ENCODE measurements at places on chromosomes 2 and 18.

- H3K27ac ChIP-seq, result no peak overlapping the region
- peak; percentile 15 for DNase-seq
- no peak overlapping the region for H3K4me3 ChIP-seq
- no peaks in the 10 kb centered on the region for H3K4me1 ChIP-seq
- no peaks in the 10 kb centered on the region for H3K36me3 ChIP-seq
These were observed 108.0 kb downstream of the TWIST2 start for GRCh38 chr2:238955648-238956531.

DNA sequence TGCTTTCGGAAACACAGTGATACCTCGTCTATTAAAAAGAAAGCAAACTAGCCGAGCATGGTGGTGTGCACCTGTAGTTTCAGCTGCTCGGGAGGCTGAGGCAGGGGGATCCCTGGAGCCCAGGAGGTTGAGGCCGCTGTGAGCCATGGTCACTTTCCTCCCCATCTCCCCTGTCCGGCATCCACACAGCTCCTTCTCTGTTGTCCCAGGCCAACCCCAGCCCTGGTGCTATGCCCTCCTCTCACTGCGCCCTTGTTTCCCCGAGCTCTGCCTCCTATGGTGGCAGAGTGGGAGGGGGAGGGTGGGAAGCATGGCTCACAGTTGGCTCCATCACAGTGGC, 15.4 kb downstream of the RTP5 start:
- H3K27me3 ChIP-seq, result no peaks in the 10 kb centered on the region
- no peak for DNase-seq
- peaks cover 20% of the 10 kb centered on the region for H3K36me3 ChIP-seq
- no peak overlapping the region for H3K4me3 ChIP-seq
- H3K4me1 ChIP-seq, result peaks cover 72% of the 10 kb centered on the region

DNA sequence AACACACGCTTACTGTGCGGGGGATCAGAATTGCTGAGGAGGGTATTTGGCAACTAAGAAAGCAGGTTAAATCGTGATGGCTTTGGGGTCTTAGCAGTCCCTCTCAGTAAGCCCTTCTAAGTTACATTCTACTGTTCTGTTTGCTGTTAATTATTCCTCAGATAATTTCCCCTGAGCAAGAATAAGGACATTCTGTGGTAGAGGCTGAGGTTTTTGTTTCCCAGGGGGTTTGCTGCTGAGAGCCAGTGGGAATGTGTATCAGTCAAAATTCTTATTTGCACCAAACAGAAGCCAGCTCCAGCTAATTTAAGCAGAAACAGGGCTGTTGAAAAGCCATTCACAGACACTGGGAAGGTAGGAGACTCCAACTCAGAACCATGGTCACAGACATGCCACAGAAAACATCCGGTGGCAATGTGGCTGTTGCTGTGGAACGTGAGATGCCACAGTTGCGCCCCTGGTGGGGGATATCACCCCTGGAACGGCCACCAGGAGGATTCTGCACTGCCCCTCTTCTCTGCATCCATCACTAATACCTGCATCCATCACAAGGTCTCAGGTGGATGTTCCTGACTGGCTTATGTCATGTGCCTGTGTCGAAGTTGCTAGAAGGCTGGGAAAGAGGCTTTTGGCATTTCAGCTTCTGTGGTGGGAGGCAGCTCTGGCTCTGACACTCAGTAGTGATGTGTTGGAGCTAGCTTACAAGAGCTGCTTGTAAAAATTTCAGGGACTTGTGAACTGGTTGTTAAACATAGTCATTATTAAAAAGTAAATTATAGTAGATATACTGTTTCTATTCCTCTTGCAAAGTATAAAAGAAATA, 23.2 kb downstream of the SLC4A3 start:
- no peak for DNase-seq
- H3K36me3 ChIP-seq, result no peaks in the 10 kb centered on the region
- H3K27me3 ChIP-seq, result peaks cover 3% of the 10 kb centered on the region
- H3K27ac ChIP-seq, result no peak overlapping the region
- H3K4me1 ChIP-seq, result no peaks in the 10 kb centered on the region
- H3K4me3 ChIP-seq, result no peak overlapping the region

DNA sequence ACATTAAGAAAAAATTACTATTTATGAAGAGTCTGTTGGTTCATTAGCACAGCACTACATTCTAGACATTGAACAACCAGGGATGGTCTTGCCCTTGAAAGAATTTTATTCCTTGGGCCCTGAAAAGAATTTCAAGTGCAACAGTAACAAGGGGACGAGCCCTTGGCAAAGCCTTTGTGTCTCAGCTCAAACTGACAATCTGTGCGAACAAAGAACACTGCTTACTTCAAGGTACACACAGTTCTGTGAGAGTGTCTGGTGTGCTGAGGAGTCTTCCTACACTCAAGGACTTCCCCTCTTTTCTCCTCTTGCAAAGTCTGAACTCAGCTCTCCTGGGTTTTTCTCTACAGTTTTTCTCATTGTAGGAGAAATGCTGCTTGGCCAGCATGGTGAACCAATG, 373.4 kb downstream of the NBAS start:
- no peak for DNase-seq
- peaks cover 76% of the 10 kb centered on the region for H3K36me3 ChIP-seq
- no peak overlapping the region for H3K27ac ChIP-seq
- H3K4me1 ChIP-seq, result no peaks in the 10 kb centered on the region
- no peaks in the 10 kb centered on the region for H3K27me3 ChIP-seq

DNA sequence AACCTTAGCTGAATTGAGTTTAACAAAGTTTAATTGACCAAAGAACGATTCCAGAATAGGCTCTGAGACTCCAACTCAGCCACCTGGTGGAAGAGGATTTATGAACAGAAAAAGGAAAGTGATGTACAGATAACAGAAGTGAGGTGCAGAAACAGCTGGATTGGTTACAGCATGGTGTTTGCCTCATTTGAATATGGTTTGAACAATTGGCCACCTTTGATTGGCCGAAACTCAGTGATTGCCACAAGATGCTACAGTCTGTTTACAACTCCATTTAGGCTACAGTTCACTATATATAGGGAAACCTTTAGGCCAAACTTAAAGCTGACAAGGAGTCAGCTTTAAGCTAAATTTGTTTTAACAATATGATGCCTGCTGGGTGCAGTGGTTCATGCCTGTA, 28.1 kb upstream of the SLC35G4 start:
- H3K27ac ChIP-seq, result no peak overlapping the region
- H3K36me3 ChIP-seq, result no peaks in the 10 kb centered on the region
- no peak for DNase-seq
- H3K4me3 ChIP-seq, result no peak overlapping the region

DNA sequence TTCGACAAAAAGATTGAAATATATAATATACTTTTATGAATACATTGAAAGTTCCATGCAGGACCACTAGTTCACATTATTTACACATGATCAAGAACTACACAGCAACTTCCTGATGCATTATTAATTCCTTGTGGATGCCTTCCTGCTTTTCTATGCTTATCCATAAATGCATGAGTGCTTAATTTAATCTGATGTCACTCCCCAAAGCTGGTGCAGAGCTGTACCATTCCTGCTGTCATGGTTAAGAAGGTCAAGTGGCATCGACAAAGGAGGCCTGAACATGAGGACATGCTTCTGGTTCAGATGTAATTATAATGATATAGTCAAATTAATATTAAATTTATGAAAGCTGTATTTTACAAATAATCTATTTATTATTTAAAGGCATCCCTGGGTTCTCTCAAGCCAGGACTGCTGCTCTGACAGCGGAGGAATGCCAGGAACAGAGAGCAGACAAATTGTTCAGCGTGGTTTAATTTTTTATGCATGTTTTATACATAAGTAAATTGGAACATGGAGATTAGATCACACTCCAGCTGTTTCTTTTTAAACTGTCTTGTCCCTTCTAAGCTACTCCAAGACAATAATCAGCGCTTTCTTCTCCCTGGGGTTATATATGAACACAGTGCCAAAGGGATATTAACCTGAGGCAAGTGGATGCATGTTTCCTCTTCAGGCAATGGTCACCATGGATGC, 307.3 kb upstream of the CNTNAP5 start:
- H3K27ac ChIP-seq, result no peak overlapping the region
- no peaks in the 10 kb centered on the region for H3K27me3 ChIP-seq
- no peaks in the 10 kb centered on the region for H3K36me3 ChIP-seq
- no peak for DNase-seq
- H3K4me3 ChIP-seq, result no peak overlapping the region

- no peak overlapping the region for H3K4me3 ChIP-seq
- no peak for DNase-seq
- H3K4me1 ChIP-seq, result no peaks in the 10 kb centered on the region
- no peak overlapping the region for H3K27ac ChIP-seq
- no peaks in the 10 kb centered on the region for H3K36me3 ChIP-seq
- H3K27me3 ChIP-seq, result no peaks in the 10 kb centered on the region
These were observed 67.7 kb upstream of the ARHGAP28 start for GRCh38 chr18:6661692-6662415.

DNA sequence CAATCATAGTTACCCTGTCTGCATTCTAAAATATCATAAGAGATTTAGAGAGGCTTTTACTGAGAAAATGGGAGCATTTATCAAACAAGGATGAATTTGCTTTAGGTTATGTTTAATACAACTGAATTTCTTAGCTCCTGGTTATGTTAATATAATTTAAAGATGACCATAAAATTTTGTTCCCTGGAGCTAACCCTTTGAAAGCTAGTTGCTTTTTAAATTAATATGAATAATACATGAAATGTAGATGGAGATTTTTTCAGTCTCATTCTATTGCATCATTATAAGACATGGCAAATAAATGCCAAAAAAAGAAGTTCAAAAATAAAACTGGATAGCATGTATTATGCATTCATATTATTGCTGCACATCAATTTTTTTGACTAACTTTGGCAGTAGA, 344.1 kb upstream of the NXPH2 start:
- no peak for DNase-seq
- H3K36me3 ChIP-seq, result no peaks in the 10 kb centered on the region
- H3K4me1 ChIP-seq, result no peaks in the 10 kb centered on the region
- H3K27ac ChIP-seq, result no peak overlapping the region
- H3K27me3 ChIP-seq, result no peaks in the 10 kb centered on the region

- no peak for DNase-seq
- H3K27me3 ChIP-seq, result no peaks in the 10 kb centered on the region
- no peak overlapping the region for H3K4me3 ChIP-seq
- no peak overlapping the region for H3K27ac ChIP-seq
- no peaks in the 10 kb centered on the region for H3K4me1 ChIP-seq
These were observed 231.7 kb downstream of the FSIP2 start for GRCh38 chr2:185970148-185970852.

DNA sequence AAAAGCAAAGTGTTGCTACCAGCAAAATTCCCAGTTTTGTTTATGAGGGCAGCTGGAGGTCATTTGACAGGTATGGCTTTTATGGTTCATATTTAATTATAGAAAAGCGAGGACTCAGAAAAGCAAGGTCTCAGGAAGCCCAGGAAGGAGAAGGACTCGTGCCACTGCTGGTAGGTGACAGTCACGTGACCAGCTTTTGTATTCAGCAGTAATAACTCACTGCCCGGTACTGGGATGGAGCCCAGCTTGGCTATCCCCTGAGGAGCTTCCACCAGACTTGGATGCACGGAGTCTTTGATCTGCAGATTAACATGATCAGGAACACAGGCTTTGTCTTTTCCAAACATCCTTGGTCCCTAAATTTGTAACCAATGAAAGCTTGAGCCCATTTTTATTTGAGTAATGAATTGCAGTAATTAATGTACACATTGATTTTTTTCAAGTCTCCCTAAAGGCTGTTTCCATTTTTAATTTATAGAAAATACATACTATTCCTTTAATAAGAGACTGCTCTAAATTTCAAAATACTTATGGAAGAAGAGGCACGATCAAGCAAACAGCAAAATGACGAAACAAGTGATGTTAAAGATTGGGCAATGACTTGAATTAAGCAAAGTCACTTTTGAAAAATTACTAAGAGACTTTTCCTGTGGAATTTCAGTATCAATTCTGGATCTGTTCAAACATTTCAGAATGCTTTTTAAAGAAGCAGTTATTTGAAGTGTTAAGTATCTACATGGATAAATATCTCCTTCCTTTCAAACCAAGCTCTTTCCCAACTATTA, 251.7 kb upstream of the HNRNPA3 start:
- no peaks in the 10 kb centered on the region for H3K4me1 ChIP-seq
- no peak for DNase-seq

- H3K27ac ChIP-seq, result no peak overlapping the region
- H3K4me1 ChIP-seq, result no peaks in the 10 kb centered on the region
- no peaks in the 10 kb centered on the region for H3K36me3 ChIP-seq
- no peak for DNase-seq
These were observed 81.3 kb downstream of the NEURL3 start for GRCh38 chr2:96423828-96424227.

GRCh38 chr2:151999053-151999452, 99.8 kb downstream of the CACNB4 start:
- no peaks in the 10 kb centered on the region for H3K4me1 ChIP-seq
- H3K27me3 ChIP-seq, result no peaks in the 10 kb centered on the region
- H3K4me3 ChIP-seq, result no peak overlapping the region
- no peaks in the 10 kb centered on the region for H3K36me3 ChIP-seq
- DNase-seq, result no peak

- no peaks in the 10 kb centered on the region for H3K36me3 ChIP-seq
- H3K4me1 ChIP-seq, result no peaks in the 10 kb centered on the region
- no peak overlapping the region for H3K4me3 ChIP-seq
- no peaks in the 10 kb centered on the region for H3K27me3 ChIP-seq
- no peak for DNase-seq
- no peak overlapping the region for H3K27ac ChIP-seq
These were observed 34.6 kb downstream of the ZNF516 start for GRCh38 chr18:76460482-76460881.

DNA sequence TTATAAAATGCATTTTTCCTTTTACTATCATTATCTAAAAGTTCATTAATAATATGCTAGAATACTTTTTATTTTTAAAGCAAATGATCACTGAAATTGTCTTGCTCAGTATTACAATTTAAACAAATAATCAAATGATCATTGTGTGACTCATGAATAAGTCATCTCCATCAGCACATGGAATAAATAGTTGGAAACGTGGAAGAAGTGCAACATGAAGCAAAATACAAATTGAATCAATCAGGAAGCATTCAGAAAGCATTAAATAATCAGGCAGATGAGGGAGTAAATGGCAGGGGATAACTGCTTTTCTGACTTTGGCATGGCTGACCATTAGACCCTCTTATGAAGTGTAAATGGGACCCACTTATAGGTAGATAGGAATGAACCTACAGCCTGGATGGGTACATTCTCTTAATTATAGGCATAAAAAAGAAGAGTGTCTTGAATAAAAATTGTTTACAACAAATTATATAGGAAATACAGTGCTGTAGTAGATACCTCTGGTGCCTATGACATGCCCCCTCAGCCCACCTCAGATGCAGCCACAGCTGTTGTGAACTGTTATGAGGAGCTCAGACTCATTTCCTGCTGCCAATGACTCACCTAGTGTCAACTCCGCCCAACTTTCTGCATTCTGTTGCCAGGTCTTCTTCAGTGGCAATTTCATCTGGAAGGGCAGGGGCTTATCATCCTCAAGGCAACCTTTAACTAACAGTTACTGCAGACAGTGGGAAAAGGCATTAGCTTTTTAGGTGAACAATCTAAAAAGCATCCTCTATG, 936.0 kb downstream of the TRIB2 start:
- H3K4me3 ChIP-seq, result no peak overlapping the region
- no peaks in the 10 kb centered on the region for H3K4me1 ChIP-seq
- H3K27me3 ChIP-seq, result no peaks in the 10 kb centered on the region
- H3K27ac ChIP-seq, result no peak overlapping the region
- DNase-seq, result no peak

- H3K36me3 ChIP-seq, result no peaks in the 10 kb centered on the region
- H3K27ac ChIP-seq, result no peak overlapping the region
- no peak for DNase-seq
- H3K27me3 ChIP-seq, result no peaks in the 10 kb centered on the region
- no peak overlapping the region for H3K4me3 ChIP-seq
These were observed 43.0 kb upstream of the ITGAV start for GRCh38 chr2:186546846-186547245.

- no peaks in the 10 kb centered on the region for H3K36me3 ChIP-seq
- H3K4me3 ChIP-seq, result no peak overlapping the region
- no peaks in the 10 kb centered on the region for H3K27me3 ChIP-seq
- DNase-seq, result no peak
- no peaks in the 10 kb centered on the region for H3K4me1 ChIP-seq
- no peak overlapping the region for H3K27ac ChIP-seq
These were observed 60.8 kb downstream of the THNSL2 start for GRCh38 chr2:88230911-88231310.
